ENCODE measurements at places on chromosomes 3 and 15.

- no peak for DNase-seq
These were observed 277.1 kb downstream of the EDEM1 start for GRCh38 chr3:5464649-5465048.

DNA sequence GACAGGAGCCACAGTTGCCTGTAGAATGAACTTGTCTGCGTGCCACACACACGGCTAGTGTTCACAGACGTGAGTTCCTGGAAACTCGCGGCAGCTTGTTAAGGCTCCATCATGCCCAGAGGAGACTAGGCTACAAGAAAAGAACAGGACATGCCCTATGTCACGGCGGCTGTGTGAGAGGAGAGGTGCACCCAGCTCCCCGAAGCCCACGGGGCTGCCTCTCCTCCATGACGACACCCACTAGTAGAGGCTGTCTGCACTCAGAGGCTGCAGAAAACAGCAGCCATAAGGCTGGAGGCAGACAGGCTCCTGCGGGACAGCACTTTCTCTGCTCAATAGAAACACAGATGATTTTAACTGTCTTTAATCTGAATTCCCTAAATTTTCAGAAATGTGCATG lies 19.0 kb upstream of the OCA2 start:
- DNase-seq: no peak

GRCh38 chr3:49020330-49021212 lies 1.4 kb upstream of the NDUFAF3 start:
- DNase-seq: no peak

- no peak for DNase-seq
These were observed 364.9 kb downstream of the AGBL1 start for GRCh38 chr15:86444527-86444926.

DNA sequence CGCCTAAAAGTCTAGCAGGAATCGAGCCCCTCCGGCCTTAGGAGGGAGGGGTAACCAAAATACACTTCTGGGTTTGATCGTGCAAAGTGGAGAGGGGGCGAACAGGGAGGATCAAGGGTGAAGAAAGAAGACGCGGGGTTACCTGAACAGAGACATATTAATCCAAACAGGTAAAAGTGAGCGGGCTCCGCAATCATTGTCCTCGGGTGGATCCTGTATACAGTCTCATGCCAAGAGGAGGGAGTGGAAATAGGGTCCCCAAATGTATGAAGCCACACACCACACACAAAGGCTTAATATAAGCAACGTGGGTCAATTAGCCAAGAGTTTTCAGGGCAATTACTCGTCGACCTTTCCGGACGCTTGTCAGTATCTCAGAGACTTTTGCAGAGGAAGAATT lies 749.5 kb downstream of the ROBO1 start:
- no peak for DNase-seq
